CD4-positive, alpha-beta T cell treated with Interleukin-17A for 4 hours (primary cell): ENCODE measurements at places on chromosomes 11 and 22.

- DNase-seq, result no peak
These were observed 76.8 kb upstream of the VPREB1 start for GRCh38 chr22:22167791-22168189.

DNA sequence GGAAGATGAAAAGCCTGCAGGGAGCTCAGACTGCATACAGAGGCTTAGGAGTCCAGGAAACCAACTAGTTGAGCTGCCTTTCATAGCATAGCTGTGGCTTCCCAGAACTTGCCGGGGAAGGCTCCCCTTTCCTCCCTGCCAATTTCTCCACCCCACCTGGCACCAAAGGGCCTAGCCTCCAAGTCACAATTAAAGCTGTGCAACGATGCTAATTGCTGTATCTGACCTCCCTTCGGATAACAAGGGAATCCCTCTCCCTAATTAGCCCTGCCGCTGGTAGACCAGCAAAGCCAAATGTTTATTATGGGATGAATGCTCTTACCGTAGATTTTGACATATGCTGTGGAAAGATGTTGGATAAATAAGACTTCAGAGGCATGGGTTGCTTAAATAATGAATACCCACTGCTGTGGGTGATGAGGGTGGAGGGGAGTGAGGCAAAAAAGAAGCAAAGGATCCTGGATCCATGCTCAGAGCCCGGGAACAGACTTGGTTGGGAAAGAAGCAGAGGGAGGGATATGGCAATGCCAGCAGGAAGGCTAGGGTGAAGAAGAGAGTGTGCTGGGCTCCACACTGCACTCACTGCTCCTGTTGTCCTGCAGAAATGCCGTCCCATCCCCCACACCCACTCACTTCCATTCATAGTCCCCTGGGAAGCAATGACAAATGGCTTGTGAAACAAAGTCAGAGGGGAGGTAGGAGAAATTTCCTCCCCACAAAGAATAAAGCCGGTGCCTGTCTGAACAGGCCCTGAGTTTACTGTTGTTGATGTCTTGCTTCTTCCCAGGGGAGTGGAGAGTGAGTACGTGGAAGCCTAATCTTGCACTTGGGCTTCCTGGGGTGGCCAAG lies 608.1 kb upstream of the CADM1 start:
- no peak for DNase-seq

GRCh38 chr11:85869781-85870180 lies 14.6 kb downstream of the CCDC83 start:
- no peak for DNase-seq

- DNase-seq, result no peak
These were observed 16.0 kb downstream of the FZD4 start for GRCh38 chr11:86938900-86939880.

GRCh38 chr11:46413760-46414465 lies 22.3 kb upstream of the CHRM4 start:
- no peak for DNase-seq

DNA sequence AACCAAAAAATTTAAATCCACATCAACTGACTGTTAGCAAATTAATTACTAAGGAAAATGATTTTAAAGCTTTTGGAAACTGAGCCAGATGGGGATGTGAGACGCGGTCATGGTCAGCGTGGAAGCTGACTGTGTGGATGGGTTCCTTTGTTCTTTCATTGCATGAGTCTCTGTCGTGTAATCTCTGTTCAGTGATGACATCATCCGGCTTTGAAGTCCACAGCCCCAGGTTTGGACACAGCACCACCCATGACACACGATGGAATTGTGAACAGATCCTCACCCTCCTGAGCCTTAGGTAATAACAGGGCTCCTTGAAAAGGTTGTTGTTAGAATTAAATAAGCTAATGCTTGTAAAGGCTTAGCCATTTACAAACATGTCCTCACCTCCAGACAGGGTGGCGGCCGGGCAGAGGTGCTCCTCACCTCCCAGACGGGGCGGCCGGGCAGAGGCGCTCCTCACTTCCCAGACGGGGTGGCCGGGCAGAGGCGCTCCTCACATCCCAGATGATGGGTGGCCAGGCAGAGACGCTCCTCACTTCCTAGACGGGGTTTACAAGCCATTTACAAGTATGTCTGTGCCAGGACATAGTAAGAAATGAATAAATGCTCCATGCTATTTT lies 677.3 kb downstream of the TBC1D22A start:
- no peak for DNase-seq

- DNase-seq, result no peak
These were observed 49.8 kb downstream of the SVIP start for GRCh38 chr11:22779850-22780249.

GRCh38 chr22:48944433-48944750 lies 883.3 kb downstream of the BRD1 start:
- DNase-seq, result no peak

DNA sequence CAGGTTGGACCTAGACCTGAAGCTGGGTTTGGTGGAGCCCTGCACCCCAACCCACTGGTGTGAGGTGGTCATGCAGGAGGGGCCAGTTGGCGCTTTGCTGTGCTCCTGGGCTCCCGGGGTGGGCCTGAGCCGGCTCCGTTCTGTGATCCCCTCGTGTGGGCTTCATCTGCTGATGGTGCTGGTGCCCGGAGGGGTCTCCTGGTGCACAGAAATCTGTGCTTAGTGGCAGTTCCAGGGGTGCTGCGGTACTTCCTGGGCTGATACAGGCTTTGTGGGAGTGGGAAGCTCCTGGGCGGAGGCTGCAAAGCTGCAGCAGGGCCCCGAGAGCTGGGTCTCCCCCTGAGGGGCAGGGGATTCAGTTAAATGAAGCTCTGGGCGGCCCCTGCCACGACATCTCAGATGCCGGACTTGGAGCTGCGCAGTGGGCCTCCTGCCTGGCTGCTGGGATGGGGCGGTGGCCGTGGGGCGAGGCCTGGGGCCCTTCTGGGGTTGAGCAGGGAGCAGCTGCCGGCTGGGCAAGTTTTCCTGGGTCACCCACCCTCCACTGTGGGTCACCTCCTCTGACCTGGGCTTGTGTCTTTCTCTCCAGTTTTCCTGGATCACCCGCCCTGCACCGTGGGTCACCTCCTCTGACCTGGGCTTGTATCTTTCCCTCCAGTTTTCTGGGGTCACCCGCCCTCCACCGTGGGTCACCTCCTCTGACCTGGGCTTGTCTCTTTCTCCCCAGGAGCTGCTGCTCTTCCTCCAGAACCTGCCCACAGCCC lies 410.5 kb downstream of the TBC1D22A start:
- no peak for DNase-seq

DNA sequence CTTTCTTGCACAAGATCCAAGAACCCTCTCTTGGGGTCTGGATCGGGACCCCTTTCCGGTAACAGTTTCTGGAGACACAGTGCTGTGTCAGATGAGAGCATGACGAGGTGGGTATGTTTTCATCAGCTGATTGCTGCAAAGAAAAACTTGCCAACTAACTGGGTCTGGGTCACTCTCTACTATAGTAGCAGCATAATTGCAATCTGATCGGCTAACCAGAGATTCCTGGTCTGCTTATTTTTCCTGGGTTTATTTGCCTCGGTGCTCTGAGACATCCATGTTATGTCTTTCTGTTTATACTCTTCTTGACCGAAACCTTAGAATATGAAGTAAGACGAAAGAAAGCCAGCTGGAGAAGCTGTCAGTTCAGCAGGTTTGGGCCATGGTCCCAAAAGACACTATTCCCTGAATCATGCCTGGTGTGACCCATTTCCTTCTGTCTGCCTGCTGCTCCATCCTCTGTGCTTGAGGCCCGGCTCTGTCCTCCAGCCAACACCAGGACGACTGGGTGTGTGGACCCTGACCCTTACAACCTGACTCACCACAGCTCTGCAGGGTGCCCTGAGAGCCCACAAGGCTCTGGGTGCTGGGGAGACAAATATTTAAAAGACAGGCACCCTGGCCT lies 24.1 kb upstream of the CLMP start:
- DNase-seq, result no peak

DNA sequence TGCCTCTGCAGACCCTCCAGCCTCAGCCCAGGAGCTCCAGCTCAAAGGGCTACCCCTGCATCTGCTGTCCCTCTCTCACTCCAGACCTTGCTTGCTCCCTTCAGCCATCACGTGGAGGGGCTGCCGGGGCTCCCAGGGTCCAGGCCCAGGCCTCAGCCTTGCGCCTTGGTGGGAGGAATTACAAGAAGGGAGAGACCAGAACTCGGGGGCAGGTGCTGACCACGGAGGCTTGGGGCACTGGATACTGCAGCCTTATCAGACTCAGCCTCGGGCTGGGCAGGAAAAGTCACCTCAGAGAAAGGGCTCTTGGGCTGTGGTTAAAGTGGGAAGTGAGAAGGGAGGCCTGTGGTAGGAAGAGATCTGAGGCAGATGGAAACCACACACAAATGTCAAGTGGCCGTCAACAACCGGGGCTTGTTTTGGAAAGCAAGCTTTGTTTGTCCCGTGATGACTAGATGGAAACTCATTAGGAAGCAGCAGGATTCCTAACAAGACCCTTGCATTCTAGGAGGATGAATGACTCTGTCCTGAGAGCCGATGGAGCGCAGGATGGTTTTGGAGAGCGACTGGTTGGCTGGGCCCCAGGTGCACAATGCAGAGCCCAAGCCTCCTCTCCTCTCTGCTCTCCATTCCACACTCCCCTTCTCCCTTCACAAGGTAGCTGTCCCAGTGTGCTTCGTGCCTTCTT lies 1321.7 kb downstream of the TBC1D22A start:
- DNase-seq, result no peak

GRCh38 chr11:7056828-7057513 lies 31.8 kb upstream of the RBMXL2 start:
- DNase-seq, result no peak
